ENCODE measurements at places on chromosomes 12 and 14.

DNA sequence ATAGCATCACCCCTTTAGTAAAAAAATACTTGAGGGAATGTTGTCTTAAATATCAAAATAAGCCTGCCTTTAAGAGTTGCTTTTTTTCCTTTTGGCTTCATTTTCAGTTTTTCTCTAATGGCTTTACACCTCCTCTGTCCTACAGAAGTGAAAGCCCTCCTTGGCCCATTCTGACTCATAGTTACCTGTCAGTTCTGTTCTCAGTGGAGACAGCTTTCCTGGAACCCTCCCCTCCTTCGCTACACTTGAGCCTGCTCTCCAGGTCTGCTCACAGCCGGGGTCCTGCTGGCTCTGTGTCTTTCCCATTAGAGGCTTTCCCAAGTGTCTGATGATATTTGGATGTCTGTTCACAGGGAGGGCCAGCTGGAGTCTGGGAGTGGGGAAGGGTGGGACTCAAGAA lies 84.0 kb downstream of the PELI2 start:
- DNase-seq = no peak

GRCh38 chr12:51005671-51006070 lies 20.5 kb downstream of the SLC11A2 start:
- no peak for DNase-seq

- DNase-seq = no peak
Observed at GRCh38 chr12:79557690-79558315, 133.0 kb downstream of the PAWR start.

- peak; percentile 58 for DNase-seq
Observed at GRCh38 chr14:55336162-55336561, 64.9 kb downstream of the FBXO34 start.

DNA sequence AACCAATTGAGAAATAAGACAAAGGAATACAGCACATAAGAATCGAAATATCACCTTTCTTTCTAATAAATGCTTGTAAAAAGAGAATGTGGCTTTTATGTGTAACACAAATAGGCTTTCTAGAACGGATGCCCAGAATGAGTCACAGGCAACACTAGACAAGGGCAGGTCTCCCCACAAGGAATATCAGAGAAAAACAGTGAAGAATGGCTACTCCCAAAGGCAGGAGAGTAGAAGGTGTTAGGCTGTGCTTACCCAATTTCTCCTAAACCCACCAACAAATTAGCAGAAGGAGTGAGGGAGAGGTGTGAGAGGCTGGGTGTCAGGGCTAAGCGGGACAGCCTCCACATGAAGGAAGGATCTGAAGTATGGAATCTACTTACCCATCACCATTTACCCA lies 55.2 kb downstream of the GALNT4 start:
- DNase-seq = peak; percentile 56

DNA sequence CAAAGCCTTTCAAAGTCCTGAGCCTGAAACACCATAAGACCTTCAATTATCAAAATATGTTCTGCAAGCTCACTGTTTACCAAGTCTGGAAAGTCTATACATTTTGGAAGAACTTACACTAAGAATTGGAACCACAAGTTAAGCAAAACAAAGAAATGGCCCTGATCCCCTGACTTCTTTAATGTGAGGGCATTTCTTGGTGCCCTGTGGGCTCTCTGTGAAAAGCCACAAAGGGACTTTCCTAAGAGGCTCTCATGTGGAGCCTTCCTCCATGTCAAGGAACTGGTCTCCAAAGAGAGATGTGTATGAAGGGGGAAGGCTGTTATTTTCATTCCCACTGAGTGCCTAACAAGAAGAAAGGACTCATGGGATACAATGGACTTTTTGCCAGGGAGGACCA lies 13.5 kb upstream of the MYH6 start:
- no peak for DNase-seq

Data from RPMI7951 (cell line).